Germinal center (tissue), 1 donor: ENCODE measurements at places on chromosomes 4 and X.

GRCh38 chr4:152719801-152720556 is 40.2 kb upstream of the TMEM154 start:
- no peak for DNase-seq

DNA sequence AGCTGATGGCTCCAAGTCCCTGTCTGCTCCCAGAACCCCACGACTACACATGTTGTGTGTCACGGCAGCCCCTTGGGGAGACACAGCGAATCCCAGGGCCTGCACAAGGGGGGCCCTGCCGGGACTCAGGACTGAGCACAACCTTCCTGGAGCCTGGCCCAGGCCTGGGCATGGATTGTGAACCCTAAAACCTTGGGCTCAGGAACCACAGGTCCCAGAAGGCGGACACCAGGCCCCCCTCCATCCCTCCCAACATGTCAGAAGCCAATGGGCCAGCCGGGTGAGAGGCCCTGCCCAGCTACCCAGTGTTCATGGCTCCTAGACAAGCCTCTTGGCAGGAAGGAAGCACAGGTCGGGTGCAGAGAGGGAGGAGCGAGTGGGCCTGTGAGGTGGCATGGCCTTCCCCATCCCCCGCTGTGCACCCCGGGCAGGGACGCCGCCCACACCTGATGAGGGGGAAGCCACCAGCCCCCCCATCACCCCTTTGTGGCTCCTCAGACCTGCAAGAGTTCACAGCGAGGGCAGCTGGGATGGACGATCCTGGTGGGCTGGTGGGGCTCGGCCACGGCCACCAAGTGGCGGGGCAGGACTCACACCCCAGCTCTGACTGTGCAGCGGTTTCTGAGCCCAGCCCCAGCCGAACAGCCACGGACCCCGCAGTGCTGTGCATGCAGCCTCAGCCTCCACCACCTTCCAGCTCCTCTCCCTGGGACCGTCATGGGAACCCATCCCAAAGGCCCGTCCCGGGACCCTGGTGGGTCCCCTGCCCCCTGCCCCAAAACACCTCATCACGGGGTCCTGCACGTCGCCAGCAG is 3.7 kb downstream of the PDE6B start:
- no peak for DNase-seq

DNA sequence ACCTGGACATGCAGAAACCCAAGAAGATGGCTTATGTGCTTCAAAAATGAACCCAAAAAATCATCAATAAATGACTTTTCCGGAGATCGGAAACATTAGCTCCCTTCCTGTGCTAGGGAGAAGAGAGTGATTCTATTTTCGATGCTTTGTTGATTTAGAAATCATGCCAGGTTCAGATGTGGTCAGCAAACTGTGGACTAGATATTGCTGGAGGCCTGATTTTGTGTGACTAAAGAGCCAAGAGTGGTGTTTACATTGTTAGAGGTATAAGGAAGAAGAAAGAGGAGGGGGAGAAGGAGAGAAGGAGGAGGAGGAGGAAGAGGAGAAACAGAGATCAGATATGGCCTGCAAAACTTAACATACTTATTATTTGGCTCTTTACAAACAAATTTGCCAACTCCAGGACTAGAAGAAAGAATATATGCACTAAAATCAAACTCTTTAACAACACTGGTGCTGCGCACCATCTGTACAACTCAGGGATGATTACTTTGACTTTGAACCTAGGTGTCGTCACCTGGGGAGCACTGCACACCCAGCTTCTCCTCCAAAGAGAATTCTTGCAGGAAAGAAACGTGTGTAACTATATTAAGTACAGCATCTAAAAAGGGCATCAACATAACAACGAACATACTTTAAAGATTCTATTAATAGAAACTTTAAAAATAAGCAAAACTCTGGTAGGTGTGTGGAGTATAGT is 664.9 kb upstream of the LCORL start:
- no peak for DNase-seq

DNA sequence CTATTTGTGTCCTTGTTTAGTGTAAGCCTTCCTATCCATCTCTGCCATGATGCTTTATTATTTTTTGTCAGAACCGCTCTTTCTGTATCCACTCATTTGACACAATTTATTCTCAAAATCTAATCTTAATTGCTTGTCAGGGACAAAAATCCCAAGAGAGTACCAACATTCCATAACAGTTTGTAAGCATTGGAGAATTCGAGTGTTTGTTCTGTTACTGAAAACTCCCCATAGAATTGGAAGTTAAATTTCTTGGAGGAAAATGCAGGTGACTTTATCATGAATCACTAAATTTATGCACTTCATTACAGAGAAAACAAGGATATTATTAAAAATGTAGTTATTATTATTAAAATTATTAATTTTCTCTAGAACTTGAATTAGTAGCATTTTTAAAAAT is 1986.1 kb downstream of the ARAP2 start:
- DNase-seq = no peak

DNA sequence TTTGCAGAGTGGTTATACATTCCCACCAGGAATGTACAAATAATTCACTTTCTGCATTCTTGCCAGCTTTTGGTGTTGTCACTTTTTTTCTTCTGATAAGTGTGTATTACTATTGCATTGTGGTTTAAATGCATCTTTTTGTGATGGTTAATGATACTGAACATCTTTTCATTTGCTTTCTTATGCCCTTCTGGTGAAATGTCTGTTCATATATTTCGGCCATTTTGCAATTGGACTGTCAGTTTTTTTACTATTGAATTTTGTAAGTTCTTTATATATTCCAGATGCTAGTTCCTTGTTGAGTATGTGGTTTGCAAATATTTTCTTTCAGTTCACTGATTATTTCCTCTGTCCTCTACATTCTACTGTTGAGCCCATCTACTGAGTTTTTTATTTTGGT is 19.4 kb upstream of the BMP2K start:
- DNase-seq = no peak

- no peak for DNase-seq
Observed at GRCh38 chr4:106762666-106763443, 273.3 kb downstream of the DKK2 start.

GRCh38 chrX:64334467-64334866 is 60.8 kb downstream of the MTMR8 start:
- DNase-seq = no peak

DNA sequence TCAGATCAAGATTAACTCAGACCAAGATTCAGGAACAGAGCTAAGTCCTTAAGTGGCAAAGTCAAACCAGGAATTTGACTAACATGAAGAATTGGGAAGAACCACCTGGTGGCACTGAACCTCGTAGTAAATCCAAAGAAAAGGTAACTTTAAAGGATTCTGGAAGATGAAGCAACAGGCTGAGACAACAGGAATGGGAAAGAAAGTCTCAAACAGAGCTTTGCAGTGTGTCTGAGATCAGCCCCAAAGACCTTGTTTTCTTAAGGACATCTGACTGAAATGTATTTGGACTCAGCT is 126.1 kb downstream of the ASB9 start:
- DNase-seq = no peak

DNA sequence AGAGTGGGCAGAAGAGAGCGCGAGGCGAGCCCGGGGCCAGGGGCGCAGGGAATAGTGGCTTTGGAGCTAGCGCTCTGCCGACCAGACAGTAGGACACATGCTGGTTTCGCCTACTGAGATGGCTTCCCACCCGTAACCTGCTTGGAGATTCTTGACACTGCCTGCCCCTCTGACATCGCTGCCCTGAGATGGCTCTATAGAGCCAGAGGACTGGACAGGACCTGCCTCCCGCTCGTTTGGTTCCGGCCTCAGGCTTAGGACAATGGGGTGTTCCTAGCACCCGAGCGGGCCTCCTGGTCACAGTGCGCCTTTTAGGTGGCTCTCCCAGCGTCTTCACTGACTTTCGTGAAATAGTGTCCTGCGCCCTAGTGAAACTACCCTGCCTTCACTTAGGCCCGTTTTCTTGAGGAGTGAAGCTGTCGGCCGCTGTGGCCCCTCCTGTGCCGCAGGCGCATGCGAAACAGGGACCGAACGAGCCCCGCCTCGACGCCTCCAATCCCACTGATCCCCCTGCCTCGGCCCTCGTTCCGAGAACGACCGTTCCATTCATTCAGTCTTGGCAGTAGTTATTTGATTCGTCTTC is 608 bp downstream of the TAF1 start:
- peak; percentile 16 for DNase-seq

DNA sequence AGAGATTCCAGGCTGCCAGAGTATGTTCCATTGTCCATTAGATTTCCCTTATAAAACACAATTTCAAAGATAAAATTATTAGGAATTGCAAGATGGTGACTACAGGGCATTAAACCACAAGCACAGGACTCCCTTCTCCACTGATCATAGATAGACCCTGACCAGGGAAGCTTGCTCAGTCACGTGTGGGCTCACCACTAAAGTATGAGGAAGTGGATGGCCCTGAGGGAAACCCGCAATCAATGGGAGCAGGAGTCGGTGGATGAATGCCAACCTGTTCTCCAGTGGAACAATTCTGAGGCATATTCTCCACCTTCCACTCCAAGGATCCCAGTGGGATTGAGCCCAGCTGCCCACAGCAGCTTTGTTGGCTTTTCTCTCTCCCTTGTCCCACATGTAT is 515.7 kb downstream of the BCOR start:
- DNase-seq = no peak

DNA sequence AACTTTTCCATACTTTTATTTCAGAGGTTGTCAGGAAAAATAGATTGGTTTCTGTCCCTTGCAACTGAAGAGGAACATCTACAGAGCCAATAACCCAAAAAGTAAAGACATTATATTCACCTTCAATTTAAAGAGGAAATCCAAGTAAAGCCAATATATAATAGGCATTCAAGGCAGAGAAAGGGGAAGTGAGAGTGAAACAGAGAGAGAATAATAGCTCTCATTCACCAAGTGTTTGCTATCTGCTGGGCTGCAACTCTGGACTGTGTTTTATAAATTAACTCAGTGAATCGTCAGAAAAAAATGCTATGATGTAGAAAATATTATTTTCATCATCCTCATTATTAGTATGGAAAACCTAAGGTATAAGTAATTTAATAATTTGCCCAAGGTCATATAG is 448.5 kb downstream of the TRAM1L1 start:
- no peak for DNase-seq

- no peak for DNase-seq
Observed at GRCh38 chr4:182491719-182492118, 248.5 kb downstream of the TENM3 start.

- DNase-seq = peak; percentile 35
Observed at GRCh38 chr4:5707778-5708448, 446 bp downstream of the EVC2 start.

DNA sequence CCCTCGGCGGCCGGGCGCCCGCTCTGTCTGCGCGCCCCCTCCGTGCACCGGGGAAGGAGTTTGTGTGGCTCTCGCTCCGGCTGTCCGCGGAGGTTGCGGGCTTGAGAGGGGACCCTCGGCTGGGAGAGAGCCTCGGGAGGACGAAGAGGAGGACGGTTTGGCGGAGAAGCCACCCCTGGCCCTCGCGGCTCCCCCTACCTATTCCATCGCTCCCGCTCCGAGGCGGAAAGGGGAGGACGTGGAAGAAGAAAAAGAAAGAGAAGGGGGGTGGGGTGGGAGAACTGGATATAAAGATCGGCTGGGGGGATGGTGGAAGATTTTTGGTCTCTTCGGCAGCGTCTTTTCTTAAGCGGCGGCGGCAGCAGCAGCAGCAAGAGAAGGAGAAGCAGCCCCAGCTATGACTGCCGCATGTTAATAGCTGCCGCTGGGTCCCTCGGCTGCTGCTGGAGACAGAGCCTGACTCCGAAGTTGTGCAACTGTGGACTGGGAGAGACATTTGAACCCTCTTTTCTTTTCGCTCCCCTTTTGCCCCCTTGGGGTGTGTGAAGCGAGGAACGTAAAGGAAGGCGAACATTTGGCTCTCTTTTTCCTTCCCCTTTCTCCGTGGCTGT is 895 bp downstream of the ADGRL3 start:
- DNase-seq = no peak

DNA sequence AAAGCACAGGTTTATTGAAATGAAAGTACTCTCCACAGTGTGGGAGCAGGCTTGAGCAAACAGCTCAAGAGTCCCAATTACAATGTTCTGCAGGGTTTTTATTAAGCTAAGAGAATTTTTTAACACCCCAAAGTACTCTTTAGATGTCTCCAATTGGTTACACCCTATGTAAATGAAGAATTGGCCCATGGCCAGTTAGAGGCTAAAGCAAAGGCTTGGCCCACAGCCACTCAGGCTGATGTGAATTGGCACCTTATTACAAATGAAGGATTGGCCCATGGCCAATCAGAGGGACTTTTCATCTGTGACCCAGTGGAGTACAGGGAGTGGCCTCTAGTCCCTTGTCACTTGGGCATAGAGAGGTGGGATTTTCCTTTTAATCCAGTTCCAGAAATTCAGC is 30.1 kb upstream of the IQCM start:
- DNase-seq = no peak

DNA sequence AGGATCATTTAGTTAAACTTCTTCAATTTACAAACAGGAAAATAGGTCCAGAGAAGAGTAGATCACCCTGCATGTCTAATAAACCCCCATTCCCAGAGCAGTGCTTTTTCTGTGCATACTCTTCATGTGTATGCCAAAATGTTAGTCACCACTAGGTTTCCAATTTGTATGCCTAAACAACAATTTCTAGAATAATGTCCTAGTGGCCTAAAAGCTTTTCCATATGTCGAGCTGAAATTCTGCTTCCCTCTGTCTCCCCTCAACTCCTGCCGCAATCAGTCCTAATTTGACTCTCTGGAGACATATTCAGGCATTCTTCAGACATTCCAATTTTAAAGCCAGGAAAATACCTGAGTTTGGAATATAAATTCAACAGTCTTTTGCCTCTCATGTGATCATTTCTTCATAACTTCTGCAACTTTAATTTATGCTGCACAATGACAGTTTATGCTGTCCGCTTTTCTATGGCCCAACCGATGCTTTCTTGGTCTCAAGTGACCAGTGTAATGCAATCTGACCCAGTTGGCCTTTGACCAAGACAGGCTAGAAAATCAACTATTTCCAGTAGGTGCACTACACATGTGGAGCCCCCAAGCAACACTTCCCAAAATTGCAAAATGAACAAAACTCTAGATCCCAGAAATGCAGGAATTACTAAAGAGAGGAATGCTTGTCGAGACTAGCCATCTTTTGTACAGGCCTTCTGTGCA is 122.9 kb upstream of the FMR1 start:
- DNase-seq = no peak
